ENCODE measurements at places on chromosomes 5 and 9.

GRCh38 chr5:40402007-40402364, 277.7 kb upstream of the PTGER4 start:
- no peak for DNase-seq

DNA sequence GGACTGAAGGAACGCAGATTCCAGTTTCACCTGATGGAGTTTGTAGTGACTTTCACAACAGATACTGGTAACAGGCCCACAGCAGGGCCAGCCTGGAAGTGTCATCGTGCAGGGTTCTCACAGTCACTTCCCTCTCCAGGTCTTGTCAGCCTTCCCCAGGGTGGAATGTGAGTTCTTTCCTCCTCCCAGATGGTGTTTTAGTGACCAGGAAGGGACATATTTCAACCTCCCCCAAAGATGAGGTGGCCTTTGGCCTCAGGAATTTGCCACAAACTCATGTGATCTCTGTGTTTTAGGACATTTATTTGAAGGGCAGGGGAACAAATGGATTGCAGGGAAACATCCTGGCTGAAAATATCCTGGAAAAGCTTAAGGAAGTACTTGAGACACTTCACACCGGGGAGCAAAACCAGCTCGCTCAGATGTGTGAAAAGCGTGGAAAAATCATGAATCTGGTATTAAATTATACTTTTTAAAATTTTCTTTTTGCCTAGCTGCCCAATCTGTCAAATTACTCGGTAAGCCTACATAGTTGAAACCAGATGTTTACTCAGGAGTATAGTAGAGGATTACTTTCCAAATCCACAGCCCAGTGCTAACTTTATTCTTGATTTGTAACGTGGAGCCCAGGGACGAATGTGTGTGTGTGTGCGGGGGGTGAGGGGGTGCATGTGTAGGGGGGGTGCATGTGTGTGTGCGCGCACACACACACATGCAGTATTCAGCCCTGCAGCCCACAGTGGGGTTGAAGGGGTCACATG, 66.8 kb downstream of the PTPDC1 start:
- DNase-seq = peak; percentile 56

DNA sequence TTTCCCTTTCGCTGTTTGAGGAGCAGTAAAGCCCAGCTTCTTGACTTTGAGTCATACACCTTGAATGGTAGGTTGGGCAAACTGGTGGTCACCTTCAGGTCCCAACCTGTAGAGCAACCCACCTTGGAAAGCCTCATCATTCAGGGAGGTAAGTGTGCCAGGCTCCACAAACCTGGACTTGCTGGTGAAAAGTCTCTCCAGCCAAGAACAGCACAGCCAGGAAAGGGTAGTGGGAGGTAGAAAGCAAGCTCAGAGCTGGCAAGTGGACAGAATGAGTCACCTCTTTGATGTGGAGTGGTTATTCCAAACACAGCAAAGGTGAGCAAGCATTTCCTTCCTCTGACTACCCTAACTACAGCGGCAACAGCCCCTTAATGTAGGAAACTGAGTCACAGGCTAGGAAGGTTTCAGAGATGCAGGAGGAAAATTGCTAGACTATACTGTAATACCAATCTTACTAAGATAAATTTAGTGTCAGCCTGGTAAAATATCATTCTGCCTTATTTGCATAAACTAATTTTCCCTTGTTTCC, 117.5 kb upstream of the MTAP start:
- no peak for DNase-seq

GRCh38 chr9:132730054-132731033, 60.1 kb downstream of the GTF3C4 start:
- DNase-seq = no peak

GRCh38 chr9:87647114-87647513, 78.8 kb upstream of the CTSL start:
- no peak for DNase-seq

DNA sequence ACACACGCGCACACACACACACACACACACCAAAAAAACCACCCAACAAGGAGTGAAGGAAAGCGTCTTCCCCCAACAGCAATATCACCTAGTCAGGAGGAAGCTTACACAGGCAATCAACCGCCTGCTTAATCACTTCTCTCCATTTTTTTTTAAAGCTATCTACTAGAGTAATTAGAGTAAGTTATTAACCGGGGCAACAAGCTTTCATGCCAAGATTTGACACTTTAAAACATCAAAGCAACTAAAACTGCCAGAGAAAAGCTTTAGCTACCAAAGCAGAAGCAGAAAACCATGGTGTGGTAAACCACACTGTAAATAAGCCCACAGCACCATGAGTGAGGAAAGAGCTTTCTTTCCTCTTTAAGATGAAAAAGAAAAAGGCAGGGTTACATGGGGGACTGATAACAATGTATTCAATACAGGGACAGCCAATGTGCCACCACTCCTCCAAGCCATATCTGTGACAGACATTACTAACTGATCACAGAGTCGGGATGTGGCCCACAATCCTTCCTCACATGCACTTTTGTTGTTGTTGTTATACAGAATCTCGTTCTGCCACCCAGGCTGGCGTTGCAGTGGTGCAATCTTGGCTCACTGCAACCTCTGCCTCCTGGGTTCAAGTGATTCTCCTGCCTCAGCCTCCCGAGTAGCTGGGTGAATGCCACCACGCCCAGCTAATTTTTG, 282.1 kb downstream of the CRB2 start:
- no peak for DNase-seq

- no peak for DNase-seq
Observed at GRCh38 chr5:51559339-51559738, 176.1 kb downstream of the ISL1 start.

DNA sequence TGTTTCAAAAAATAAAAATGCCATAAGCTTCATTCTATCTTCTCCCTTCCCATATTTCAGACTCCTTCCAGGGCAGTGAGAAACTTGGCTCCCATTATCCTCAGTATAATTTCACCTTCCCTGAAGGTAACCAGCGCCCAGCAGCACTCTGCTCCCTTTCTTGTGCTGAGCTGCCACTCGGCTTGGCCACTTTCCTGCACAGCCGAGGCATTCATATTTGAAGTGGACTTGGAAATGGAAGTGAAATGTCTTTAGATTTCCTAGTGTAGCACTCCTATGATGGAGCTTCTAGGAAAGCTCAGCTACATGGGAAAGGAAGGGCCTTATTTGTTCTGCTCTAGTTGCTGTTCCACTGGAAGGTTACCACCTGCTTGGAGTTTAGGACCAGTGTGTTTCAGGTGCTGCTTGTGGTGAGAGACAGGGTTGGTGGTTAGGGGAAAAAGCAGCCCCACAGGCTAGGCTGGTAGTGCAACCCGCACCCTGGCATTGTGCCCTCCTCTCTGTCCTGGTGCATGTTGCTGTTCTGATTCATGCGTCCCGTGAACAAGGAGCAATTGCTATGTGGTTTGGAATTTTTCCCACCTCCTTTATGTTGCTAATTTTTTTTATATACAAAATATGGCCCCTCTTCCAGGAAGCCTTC, 53.8 kb downstream of the RAD23B start:
- no peak for DNase-seq

GRCh38 chr5:40904205-40904993, 4.9 kb upstream of the C7 start:
- DNase-seq = peak; percentile 52

DNA sequence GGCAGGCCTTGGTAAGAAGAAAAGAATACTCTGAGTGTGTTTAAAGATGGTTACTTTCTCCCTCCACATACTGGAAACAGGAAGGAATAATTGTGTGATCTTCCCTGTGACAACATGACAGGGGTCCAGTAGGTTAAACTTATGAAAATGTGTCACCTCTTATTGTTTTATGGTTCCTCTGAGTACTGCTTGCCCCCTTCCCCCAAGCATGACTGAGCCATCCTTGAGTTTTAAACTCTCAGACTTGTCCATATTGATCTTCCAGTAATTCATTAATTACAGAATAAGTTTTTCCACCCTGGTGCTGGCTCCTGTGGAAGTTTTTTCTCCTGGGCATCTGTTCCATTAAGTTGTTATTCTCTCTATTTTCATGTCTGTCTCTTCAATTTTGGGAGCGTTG, 95.8 kb downstream of the CNTLN start:
- DNase-seq = no peak

DNA sequence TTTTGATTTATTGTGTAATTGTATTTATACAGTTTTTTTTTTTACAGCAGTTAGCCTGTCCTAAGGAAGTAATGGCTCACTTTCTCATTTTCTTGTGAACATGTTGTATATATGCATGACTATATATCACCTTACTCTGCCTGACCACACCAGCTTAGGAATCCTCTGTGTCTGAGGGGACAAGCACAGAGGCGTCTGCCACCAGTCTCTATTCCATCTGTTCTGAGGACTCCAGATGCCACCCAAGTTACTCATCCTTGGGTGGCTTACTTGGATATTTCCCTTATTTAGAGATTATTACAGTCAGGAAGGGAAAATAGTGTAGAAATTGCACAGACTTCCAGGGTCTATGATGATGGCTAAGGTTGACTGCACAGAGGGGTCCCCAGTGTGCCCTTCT, 256.3 kb upstream of the C9orf72 start:
- no peak for DNase-seq

GRCh38 chr5:93582677-93583438, at the start of gene NR2F1:
NR2F1 (plus strand) TSS chr5:93583222; CDS start chr5:93585024, 1,802 bp downstream.
- peak; percentile 87 for DNase-seq

DNA sequence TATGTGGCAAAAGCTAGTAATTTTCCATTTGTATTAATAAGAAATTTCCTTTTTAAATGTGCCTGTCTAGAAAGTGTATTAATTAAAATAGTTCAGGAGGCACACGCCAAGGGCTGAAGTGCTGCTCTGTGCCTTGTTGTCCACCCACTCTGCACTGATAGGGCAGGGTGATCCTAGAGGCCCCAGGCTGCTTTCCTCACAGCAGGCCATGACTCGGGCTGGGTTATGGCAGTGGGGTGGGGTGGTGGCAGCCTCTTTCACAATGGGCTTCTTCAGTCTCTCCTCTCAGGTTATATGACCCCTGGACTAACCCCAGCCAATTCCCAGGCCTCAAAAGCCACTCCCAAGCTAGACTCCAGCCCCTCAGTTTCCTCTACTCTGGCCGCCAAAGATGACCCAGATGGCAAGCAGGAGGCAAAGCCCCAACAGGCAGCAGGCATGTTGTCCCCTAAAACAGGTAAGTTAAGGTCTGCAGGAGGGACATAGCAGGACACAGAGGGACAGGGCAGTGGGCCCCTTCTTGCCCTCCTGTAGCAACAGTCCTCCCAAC, 19.5 kb downstream of the CD74 start:
- no peak for DNase-seq

GRCh38 chr9:107260437-107261081, 22.5 kb upstream of the RAD23B start:
- no peak for DNase-seq

DNA sequence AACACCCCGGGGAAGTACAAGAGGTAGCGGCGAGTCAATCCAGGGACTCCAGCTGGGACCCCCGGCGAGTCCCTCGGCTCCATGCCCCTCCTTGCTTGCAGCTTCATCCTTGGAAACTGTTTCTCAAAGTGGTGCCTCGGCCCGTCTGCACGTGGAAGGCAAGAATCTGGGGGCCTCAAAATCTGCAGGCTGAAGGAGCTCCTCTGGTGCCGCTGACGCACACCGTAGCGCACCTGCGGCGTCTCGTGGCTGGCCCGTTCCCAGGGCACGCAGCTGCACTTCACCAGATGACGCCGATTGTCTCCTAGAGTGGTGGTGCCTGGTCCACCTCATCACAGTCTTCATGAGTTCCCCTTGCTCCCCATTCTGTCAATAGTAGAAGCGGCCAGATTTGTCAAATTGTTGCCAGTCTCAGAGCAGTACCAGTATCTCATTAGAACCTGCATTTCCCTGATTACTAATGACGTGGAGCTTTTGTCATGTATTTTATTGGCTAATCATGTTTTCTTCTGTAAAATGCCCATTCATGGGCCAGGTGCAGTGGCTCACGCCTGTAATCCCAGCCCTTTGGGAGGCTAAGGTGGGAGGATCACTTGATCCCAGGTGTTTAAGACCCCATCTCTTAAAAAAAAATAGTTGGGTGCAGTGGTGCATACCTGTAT, 38.6 kb downstream of the GTF3C4 start:
- DNase-seq = no peak

GRCh38 chr9:91503673-91504081, 80.0 kb upstream of the NFIL3 start:
- no peak for DNase-seq

GRCh38 chr9:106066940-106067524, 372.7 kb downstream of the TMEM38B start:
- no peak for DNase-seq

DNA sequence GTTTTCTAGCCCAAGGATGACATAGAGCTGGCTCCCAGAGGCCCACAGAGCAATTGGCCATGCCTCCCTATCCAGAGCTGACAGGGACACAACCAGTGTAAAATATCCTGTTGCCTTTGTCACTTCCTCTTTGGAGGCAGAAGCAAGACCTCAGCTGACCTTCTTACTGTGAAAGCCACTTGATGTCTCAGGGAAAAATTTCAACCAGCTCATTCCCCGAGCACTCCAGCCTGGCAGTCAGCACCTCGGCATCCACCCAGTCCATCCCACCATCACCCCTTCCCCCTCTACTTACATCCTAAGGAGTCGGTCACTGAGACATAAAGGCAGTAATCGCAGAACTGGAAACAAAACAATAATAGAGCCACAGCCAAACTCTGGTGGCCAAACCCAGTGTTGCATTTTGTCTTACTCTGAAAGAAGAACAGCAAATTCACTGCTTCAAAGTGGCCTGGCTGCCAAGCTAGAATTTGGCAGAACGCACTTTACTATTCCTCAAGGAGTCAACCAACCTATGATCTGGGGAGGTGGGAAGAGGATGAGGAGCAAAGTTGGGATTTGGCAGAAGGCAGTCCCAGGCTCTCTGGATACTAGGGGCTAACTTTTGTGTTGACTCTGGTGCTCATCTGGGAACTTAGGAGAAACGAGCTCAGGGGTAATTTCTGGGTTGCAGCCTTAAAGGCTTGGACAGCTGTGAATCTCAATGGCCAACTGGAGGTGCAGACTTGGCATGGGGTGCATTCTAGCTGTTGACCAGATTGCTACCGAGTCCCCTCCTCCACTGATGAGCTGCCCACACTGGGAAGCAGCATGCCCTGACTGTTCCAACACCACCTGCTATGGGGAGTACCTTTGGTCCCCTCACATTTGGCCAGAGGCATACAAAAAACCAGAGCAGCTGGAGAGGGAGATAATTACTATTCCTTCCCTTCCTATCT, 13.6 kb downstream of the NIPAL4 start:
- peak; percentile 80 for DNase-seq

- no peak for DNase-seq
Observed at GRCh38 chr9:91577633-91578061, 154.0 kb upstream of the NFIL3 start.

GRCh38 chr5:50724-51499, 41.1 kb upstream of the PLEKHG4B start:
- no peak for DNase-seq

Measured in hepatic stellate cell (primary cell).